ENCODE measurements at places on chromosomes 1 and 21.

DNA sequence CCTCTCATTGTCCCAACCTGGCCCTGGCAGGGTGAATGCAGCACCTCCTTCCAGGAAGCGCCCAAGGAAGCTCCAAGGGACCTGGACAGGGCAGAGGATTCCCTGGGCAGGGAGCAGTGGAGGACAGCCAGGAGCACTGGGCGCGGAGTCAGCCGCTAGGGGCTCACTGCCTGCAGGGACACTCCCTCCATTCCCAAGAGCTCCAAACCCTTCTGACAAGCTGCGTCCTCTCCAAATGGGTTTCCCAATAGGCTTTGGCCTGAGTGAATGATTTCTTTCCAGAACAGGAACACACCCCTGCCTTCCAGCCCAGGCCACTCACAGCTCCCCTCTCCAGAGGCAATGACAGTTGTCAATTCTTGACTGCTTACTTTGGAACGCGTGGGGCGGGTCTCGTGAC is 128.5 kb upstream of the EDN2 start:
- DNase-seq = no peak

DNA sequence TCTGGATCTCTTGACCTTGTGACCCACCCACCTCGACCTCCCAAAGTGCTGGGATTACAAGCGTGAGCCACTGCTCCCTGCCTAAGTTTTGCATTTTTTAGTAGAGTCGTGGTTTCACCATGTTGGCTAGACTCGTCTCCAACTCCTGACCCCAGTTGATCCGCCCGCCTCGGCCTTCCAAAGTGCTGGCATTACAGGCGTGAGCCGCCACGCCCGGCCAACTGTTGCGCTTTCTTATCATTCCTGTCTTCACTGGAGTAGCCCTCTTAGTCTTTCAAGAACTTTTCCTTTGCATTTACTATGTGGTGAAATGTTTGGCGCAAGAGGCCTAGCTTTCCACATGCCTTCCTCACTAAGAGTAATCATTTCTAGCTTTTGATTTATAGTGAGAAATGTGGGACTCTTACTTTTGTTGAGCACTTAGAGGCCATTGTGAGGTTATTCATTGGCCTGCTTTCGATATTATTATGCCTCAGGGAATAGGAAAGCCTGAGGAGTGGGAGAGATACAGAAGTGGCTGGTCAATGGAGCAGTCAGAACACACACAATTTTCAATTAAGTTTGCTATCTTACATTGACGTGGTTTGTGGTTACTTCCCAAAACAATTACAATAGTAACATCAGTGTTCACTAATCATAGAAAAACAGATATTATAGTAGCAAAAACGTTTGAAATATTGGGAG is 111.0 kb downstream of the ZMYM4 start:
- no peak for DNase-seq

- no peak for DNase-seq
These were observed 8.9 kb upstream of the DYRK1A start for GRCh38 chr21:37357691-37358090.

GRCh38 chr1:37946703-37947360 is at the start of gene INPP5B:
Gene INPP5B (minus strand): TSS chr1:37947053. CDS start chr1:37946308, 745 bp downstream.
- peak; percentile 78 for DNase-seq

DNA sequence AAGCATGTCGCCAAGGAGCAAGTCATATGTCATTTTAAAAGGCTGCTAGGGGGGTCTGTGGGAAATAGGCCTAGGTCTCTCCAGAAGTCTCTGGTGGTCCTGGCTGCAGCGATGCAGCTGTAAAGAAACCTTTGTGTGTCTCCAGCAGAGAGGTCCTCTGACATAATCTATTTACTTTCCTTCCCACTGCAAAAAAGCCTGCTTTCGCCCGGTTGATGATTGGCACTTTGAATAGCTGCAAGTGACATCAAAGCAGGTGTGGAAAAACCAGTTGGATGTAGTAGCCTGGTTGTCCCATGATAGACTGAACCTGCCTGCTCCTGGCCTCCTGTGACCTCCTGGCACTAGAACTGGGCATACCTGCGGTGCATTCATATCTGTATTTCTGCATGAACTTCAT is 13.8 kb downstream of the RASSF5 start:
- DNase-seq = no peak

- DNase-seq = no peak
These were observed 623.9 kb upstream of the NR5A2 start for GRCh38 chr1:199403531-199404116.

- DNase-seq = no peak
These were observed 2.1 kb upstream of the IPP start for GRCh38 chr1:45752441-45753052.

- DNase-seq = no peak
These were observed 5.7 kb upstream of the ARL8A start for GRCh38 chr1:202150187-202150586.
